ENCODE measurements at places on chromosomes 4 and X. TPM values are rescaled to one million over a fixed set of nuclear protein-coding genes. Genes with fewer than 3 reads are reported as not detected.

DNA sequence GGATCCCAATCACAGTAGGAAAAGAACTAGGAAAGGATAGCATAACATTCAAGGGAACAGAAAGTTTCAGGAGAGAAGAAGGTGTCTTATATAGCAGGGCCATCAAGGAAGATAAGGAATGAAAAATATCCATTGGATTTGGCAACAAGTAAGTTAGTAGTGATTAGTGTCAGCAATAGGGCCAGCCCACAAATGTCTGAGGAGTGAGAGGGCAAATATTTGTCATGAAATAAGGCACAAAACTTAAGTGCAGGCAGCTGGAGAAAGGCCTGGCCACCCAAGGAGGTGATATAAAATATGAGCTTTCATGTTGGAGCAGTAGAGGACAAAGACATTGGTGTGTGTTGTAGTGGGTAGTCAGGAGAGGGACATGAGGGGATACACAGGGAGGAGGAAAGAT lies 132.1 kb downstream of the COL4A6 start:
- no peak for DNase-seq

Gene FGF5
- 0.51 TPM for total RNA-seq

- DNase-seq, result no peak
Observed at GRCh38 chrX:149312097-149312496, 193.0 kb downstream of the IDS start.

DNA sequence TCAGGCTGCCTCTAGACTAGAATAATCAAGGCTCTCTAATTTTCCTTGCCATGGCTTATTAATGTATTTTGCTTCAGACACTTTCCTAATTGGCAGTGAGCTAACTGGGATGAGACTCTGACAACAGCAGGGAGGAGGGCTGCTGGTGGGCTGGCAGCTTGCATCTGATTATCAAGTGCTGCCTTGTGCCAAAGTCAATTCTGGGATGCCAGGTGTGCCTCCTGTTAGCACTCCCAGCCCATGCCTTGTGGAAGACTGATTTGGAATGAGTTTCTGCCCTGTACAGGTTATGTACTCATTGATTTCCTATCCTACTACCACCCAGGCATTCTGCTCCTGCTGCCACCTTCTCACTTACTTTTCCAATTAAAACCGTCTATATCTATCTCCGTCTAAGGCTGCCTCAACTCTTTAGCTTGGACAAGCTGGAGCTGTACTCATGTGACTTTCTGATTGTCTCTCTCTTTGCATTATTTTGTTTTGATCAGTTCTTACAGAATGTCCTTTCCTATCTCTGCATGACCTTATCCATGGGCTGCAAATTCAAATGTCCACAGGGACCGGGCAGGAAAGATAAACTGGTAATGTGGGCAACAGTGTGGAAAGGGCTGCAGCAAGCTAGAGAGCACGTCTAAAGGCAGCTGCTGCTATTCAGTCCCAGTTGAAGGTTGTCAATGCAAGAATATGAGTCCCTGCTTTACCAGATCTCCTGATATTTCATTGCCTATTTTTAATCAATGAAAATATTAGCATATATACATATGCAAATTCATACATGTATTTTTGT lies 112.6 kb downstream of the GABRA2 start:
- DNase-seq, result no peak
